Activated CD4-positive, alpha-beta memory T cell treated with anti-CD3 and anti-CD28 coated beads, Interleukin-2, amount 10 ng/mL, durations not matched to agents 7 days and 5 days (primary cell): ENCODE measurements at places on chromosomes 1 and 21.

- DNase-seq: no peak
Observed at GRCh38 chr1:3097861-3098260, 28.9 kb downstream of the PRDM16 start.

GRCh38 chr1:194103101-194103500 is 916.7 kb upstream of the B3GALT2 start:
- DNase-seq: no peak

GRCh38 chr1:44696789-44697345 is 22.4 kb downstream of the ARMH1 start:
- peak; percentile 58 for DNase-seq

DNA sequence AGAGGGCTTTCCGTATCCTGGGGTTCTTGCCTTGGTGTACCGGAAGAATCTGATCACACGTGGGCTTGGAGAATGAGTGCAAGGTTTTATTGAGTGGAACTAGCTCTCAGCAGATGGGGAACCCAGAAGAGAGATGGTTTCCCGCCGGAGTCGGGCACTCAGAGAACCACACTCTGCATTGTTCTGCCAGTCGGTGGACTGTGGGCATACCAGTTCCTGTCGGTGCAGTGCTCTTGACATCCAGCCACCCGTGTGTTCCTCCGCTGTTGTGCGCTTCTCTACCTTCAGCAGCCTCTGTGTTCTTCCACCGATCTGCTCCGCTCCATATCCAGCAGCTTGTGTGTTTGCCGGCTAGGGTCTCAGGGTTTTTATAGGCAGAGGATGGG is 10.8 kb upstream of the PPIE start:
- DNase-seq: no peak

DNA sequence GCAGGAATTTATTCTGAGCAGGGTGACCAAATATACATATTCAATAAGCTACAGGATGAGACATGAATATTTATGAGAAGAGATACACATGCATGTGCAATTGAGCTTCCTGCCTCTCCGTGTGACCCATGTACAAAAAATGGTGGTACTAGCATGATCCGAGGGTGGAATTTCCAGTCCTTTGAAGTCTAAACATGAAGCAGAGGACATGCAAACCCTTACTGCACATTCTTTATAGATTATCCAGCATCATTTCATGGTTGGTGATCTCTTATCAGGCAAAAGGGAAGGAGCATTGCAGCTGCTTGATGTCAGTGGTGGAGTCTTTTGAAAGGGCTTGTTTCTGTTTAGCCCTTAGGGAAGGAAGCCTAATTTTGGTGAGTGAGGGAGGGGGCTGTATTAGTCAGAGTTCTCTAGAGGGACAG is 448.6 kb downstream of the SETD4 start:
- no peak for DNase-seq

DNA sequence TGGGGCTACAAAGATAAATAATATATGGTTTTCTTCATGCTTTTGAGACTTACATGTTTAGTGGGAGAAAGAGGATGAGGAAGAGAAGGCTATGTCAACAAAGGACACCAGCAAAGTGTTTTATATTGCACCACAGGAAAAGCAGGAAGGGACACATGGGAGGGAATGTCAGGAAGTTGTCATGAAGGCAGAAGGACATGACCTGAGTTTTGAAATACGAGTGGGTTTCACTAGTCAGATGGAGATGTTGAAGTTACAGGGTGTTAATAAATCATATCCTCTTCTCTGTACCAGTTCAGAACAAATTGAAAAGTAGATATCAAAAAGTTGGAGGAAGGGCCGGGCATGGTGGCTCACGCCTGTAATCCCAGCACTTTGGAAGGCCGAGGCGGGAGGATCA is 18.2 kb upstream of the AGO1 start:
- DNase-seq: no peak

DNA sequence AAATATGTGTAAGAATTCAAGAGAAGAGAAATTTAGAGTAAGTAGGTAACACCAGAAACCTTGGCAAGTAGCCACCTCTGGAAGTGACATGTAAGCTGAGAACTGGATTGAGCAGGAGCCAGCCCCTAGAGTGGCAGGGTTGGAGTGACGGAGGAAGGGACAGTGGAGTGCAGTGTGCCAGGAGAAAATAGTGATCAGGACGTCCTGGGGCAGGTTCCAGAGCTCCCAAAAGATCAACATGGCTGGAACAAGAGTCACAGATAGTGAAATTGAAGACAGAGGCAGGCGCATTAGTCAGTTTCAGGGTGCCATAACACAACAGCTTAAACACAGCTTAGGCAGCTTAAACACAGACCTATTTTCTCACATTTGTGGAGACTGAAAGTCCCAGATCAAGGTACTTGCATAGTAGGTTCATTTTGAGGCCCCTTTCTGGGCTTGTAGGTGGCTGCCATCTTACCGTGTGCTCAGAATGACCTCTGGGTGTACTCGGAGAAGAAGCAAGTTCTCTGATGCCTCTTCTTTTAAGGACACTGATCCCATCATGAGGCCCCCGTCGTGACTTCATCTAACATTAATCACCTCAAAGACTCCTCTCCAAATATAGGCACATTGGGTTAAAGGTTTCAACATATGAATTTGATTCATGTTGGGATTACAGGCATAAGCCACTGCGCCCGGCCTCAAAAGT is 37.2 kb downstream of the GNPAT start:
- DNase-seq: no peak

DNA sequence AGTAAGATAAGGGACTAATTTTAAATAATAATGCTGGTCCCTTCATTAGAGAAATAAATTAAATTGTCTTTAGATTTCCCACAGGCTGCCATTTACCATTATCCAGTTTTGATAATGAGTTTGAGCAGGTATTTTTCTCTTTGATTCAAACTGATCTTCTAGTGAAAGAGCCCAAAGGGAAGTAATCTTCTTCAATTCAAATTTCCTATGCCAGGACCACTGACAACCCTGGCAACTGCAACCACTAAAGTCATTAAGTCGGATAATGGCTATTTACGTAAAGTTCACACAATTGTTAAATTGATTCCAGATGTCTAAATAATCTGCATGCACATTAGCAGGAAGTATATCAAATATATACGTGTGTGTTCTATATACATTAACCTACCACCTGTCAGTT is 399.3 kb downstream of the PTPRC start:
- no peak for DNase-seq

DNA sequence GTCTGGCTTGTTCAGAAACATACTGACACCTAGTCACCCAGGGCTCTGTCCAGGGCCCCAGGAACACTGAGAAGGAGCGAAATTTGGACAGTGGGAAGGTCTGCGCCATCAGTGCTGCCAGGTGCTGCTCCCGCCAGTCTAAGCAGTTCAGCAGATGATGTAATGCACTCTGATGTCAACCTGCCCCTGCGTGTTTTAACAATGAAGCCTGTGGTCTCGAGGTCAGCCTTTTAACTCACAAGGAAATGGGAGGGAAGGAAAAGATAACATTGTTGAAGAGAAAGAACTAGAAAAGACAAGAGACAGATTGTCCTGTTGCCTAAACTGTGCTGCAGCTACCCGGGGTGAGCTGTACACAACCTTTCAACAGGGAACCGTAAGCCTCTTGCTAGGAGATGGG is 126.6 kb upstream of the IFFO2 start:
- DNase-seq: no peak

DNA sequence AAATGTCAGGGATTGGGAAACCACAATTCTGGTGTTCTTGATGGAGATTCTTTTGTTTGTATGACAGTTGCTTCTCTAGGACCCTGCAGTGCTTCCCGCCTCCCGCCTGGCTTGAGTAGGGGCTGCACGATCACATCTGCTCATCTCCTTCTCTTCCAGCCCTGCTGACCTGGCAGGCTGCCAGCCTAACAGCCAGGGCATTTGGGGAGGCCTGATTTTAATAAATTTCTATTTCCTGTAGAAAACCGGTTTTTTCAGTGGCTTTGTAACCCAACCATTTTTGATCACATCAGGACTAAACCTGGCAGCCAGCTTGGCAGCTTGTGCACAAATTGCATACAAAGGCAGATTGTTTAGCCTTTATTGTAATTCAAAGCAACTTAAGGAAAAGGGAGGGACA is 78.9 kb downstream of the UBE2U start:
- DNase-seq: no peak

GRCh38 chr1:15388201-15388880 is 21.3 kb upstream of the EFHD2 start:
- no peak for DNase-seq

DNA sequence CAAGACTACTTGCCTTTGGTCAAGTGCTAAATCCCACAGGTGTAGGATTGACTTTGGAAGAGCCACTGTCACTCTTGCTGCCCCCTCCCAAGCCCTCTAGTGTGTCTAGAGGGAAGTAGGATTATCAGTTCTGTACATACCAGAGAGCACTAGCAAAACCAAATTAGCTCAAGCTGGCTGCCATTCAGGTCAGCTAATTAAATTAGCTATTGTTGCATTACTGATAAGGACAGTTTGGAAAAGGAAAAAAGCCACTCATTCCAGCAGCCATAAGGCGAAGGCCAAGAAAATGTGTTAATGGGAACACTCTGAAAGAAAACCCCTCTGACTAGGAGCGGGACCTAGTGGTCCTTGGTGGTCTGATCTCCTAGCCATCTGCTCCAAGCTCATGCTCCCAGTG is 321.7 kb downstream of the PBX1 start:
- no peak for DNase-seq

DNA sequence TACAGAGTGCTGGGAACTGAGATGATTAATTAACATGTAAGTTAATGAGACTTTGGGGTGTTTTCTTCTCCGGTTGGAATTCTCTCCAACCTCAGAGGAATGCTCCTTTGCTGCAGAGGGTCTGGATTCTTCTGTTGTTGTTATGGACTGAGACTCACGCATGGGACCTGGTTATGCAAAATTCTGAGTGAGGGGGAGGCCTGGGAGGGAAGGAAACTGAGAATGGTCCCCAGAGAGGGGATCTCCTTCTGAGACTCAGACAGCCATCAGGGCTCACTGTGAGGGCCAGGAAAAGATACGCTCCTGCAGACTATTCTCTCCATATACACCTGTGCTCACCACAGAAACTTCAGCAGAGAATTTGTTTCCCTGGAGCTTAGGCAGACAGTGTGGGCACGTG is 56.3 kb downstream of the HTR6 start:
- DNase-seq: no peak

DNA sequence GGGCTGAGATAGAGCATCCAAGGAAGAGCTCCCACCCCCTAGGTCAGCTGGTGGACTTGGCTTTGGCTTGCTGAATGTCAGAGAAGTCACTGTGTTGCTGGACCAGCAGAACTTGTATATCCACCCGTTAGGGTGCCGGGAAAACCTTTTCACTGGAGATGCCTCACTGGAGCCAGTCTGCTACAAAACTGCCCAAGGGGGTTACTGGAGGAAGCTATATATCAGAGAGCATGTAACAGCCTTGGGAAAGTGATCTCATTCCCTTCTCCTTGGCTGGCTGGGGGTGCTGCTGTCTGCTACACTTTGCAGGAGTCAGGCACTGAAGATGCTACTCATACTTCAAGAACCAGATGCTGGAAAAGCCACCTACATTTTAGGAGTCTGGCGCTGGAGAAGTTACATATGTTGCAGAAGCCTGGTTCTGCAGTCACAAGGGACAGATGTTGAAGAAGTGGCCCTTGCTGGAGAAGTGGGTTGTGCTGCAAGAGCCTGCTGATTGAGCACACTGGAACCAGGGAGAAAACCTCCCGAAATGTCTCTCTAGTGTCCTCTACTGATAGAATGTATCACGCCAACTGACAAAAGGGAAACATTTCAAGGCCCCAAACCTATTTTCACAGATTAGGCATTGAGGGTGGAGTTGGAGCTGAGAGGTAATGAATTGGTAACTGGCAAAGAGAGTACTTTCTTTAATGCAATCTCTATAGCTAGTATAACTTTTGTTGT is 250.6 kb downstream of the SPATA17 start:
- DNase-seq: no peak

- no peak for DNase-seq
Observed at GRCh38 chr1:240468656-240469055, 143.3 kb downstream of the GREM2 start.

DNA sequence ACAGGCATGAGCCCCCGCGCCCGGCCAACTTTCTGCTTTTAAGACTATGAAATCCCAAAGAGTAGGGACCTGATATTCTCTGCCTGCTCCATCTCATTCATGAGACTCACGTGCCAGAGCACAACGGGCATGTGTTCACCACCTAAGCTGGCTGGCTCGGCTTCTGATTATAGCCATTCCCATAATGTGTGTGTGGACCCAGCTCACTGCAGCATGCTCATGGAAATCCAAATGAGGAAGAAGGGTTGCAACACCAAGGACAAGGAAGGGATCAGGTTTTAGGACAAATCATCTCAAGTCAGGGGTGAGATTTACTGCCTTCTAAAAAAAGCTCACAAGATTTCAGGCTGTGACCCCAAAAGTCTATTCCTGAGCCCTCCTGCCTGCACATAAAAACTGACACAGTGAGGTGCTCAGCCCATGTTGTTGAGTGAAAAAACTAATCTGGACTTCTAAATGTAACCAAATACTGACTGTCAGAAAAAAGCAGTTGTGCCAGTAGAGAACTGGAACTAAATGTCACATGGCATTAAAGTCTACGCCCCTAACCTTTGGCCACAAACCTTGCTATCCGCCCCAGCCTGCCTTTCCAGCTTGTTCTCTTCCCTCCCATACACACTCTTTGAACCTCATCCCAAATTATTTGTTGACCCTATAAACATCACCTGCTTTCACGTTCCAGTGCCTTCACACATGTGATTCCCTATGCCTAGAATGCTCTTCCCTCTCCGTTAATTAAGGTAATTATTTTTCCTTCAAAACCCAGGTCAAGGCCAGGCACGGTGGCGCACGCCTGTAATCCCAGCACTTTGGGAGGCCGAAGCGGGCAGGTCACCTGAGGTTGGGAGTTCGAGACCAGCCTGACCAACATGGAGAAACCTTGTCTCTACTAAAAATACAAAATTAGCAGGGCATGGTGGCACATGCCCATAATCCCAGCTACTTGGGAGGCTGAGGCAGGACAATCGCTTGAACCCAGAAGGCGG is 9.1 kb upstream of the COA7 start:
- DNase-seq: no peak

DNA sequence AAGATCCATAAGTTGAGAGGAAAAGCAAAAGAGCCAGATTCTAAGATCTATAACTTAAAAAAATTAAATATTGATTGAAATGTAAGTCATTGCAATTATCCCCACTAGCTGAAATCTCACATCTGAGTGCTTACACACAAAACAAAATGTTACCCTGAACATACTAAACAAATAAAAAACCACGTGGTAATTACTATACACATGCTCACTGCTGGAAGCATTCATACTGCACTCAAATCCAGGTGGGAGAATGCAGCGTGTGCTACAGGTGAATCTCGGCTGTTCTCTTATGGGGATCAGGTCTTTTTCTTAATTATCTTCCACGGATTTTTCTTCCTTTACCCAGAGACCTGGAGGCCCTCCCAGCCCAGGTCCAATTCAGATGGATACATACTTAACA is 74.3 kb downstream of the SDC3 start:
- no peak for DNase-seq
